Stimulated activated CD4-positive, alpha-beta T cell treated with anti-CD3 and anti-CD28 coated beads, Interleukin-4, amount 100 ng/mL, for 24 hours (primary cell): ENCODE measurements at places on chromosomes 2 and 18.

DNA sequence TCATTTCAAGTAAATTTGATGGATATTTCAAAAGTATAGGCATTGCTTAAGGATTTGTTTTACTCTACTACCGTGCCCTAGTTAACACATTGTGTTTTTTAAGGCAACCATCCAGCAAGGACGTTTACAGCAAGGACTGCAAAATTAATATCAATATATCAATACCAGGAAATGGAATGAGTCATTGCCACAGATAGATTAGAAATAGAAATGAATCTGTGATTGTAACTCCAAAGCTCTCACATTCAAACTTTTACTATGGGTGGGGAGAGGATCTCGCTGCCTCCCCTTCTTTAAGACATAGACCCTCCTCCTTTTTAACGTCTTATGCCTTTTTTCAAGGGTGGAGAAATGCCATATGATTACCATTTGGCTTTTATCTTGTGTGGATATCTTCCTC lies 3.8 kb downstream of the CD28 start:
- DNase-seq = no peak

- no peak for DNase-seq
Observed at GRCh38 chr2:36882532-36882931, 83.8 kb downstream of the STRN start.

- no peak for DNase-seq
Observed at GRCh38 chr2:241720560-241720959, 13.9 kb upstream of the D2HGDH start.

GRCh38 chr18:45738660-45739059 lies 14.7 kb downstream of the SLC14A1 start:
- DNase-seq = no peak

DNA sequence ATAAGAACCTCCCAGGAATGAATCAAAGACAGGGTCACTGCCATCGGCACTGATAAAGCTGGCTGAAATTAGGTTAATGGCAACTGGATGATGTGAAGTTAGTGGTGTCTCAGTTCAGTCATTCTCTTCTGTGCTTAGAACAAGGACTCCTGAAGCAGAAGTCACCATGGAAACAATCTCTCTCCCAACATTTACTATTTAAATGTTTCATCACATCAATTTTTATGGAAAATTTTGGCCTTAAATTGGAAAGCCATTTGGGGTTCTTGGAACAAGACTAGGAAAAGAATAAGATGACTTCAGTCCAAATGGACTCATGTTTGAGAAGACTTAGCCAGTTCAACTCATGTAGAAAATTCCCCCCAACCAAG lies 15.5 kb upstream of the ARL5A start:
- no peak for DNase-seq

DNA sequence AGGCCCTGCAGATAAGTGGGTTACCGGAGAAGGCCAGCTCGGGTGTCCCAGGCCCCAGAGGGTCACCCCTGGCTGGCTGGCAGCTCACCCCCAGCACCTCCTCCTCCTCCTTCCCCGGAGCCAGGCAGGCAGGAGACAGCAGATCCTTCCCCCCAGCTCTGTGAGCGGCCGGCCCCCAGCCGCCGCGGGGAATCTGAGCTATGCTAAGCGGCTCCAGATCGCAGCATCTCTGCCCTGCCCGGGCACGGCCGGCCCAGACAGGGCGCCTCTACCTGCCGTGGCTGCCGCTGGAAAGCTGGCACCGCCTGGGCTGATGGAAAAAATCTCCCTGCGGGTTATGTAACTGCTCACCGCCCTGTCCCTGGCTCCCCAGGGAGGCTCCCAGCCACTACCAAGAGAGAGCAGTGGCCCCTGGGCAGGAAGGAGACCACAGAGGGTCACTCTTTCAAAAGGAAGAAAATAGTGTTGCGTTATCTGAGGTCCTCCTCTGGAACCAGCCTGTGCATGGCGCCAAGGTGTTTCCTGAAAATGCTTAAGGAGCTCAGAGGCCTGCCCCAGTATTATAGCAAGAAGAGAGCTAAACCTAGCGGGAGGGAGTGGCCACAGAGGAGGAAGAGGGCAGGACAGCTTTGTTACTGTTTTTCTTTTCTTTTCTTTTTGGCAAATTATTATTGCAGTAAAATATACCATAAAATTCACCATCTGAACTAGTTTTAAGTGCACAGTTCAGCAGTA lies 179.0 kb downstream of the SMAD7 start:
- no peak for DNase-seq

DNA sequence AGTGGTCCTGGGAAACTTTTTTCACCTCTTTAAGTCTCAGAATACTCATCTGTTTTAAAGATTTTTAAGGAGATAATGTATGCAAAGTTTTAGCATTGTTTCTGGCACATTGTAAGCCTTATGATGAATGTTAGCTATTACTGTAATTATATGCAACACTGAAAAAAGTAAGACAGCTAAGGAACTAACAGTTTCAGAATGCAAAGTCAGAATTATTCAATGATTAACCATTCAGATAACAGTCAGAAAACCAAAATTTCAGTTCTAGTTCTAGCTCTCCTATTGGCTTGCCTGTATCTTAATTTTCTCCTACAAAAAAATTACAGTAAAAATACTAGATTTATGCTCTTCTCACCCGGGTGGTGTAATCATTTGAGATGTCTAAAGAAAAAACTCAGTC lies 101.1 kb downstream of the SLC4A10 start:
- DNase-seq = no peak

- DNase-seq = no peak
Observed at GRCh38 chr2:96683307-96683706, 40.7 kb downstream of the FER1L5 start.

GRCh38 chr2:28054916-28055315 lies 164.4 kb downstream of the BABAM2 start:
- DNase-seq = no peak

DNA sequence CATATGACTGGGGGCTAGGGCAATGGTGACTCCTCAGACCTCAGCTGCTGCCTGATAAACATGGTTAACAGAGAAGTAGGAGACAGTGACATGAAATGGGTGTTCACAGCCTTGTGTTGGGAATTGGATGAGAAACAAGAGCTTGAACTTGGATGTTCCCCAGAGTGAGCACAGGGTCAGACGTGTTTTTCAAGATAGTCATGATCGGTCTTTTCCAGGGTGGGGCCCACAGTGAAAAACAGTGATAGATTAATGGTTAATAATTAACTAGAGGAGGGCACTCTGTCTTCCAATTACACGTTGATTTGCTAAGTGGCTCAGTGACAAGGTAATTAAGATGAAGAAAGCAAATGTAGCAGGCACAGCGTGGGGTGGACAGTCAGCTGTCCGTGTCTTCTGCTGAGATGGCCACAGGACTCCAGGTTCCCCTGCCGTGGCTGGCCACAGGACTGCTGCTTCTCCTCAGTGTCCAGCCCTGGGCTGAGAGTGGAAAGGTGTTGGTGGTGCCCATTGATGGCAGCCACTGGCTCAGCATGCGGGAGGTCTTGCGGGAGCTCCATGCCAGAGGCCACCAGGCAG lies at the start of gene UGT1A3:
UGT1A3 (plus strand) TSS at position 320 of the 579 bp plus-strand sequence; CDS start at position 405, 85 bp downstream.
- no peak for DNase-seq

DNA sequence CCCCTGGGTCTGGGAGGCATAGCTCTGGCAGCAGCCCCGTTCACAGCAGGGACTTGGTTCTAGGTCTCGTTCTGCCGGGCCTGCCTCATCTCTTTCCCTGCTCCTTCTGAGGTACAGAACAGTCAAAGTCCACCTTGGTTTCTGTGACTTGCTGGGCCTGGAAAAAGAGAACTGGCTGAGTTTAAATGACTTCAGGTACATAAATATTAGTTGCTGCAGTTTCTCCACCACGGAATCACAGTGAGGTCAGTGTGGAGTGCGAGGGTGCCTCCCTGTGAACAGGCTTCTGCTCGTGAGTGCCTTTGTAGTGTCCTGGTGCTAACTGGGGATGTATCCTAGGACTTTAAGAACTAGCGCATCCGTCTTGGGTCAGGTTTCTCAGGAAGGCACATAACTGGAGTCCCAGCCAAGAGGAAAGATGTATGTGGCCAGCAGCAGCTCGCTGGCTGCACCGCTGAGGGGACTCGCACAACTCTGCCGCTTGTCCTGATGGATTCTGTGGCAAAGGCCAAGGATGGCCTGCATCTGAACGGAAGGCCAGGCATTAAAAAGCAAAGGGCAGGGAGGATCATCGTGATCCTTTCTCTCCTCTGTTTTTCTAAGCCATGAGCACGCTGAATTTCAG lies 188.6 kb downstream of the SH3RF3 start:
- no peak for DNase-seq
